ENCODE measurements at places on chromosomes 2 and 18.

- no peak for DNase-seq
Measured at GRCh38 chr18:62953663-62954062, 238.3 kb downstream of the PHLPP1 start.

DNA sequence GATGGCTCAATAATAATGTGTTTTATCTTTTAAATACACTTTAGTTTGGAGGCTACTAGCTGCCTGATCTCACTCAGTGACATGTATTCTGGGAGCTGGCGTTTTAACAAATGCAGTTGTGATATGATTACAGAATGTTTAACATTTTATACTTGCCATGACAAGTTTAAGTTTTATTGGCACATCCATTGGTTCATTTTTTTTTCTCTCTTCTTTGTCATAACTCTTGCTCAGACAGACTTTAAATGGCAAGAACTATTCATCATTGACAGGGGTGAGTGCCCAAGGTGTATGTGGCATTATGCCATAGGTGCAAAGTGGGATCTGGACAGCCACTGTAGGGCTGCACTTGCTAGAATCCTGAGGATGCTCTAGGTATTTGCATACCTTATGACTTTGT lies 72.1 kb upstream of the MYL1 start:
- no peak for DNase-seq

- DNase-seq = no peak
Measured at GRCh38 chr18:45666006-45666405, 50.7 kb downstream of the SLC14A2 start.

- DNase-seq = no peak
Measured at GRCh38 chr18:75269696-75270095, 59.1 kb downstream of the TSHZ1 start.

- DNase-seq = no peak
Measured at GRCh38 chr18:76875390-76876325, 53.3 kb downstream of the ZNF236 start.

GRCh38 chr2:208466151-208466919 lies 59.7 kb downstream of the PTH2R start:
- no peak for DNase-seq

DNA sequence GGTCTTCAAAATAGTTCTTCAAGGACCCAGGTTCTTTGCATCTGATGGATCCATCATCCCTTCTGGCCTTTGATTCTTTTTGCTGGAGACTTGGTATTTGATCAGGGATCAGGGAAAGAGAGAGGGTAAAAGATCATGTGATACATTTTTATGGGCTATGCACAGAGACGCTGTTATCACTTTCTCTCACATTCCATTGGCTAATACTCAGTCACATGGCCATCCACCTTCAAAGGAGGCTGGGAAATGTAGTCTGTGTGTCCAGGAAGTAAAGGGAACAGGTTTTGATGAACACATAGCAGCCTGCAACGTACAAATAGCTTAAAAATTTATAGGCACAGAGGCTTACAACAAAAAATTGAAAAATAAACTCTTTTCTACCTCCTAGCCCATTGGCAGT lies 629.6 kb upstream of the FANCL start:
- no peak for DNase-seq

- no peak for DNase-seq
Measured at GRCh38 chr2:127277028-127277427, 16.9 kb downstream of the ERCC3 start.

GRCh38 chr2:191113761-191114160 lies 37.0 kb downstream of the STAT4 start:
- no peak for DNase-seq

DNA sequence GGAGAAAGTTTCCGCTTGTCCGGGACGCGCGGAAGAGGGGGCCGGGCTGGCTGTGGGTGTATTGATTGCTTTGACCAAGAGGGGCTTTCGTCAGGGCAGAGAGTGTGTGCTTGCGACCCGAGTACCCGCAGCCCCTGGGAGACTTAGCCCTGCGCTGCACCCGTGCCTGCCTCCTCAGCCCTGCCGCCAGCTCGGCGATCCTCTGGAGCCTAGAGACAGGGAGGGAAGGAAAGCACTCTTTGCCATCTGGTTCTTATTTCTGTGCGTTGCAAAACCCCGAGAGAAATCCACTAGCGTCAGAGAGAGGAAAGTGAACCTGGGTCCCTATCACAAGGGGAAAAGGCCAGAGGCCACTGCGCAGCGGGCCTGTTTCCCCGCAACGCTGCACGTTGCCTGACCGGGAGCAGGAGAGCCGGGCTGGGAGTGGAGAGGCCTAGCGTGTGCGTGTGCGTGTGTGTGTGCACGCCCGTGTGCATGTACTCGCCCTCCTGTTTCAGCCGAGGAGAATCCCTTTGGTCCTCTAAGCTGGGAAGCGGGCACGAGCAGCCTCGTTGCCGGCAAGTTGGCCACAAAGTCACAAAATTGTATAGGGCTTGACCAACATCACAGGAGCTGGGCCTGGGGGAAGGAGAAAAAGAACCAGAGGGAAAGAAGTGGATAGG lies 1.7 kb downstream of the SIX3 start:
- DNase-seq = no peak

GRCh38 chr2:162018530-162018929 lies 55.5 kb downstream of the DPP4 start:
- DNase-seq = no peak

DNA sequence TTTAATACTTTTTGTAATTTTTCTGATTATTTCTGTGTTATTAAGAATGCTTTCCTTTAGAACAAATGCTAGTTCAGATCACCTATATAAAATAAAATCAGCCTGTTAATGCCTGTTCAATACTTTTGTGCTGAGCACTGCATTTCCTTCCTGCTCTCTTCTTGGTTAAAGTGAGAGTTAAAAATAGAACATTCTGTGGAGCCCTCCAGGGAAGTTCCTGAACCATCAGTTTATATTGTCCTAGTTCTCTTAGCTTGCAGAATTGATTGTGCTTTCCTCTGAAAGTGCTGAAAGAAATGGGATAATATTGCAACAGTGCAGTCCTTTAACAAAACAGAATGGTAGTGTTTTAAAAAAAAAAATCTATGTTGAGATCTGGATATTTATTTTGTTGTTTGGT lies 74.6 kb upstream of the UBXN4 start:
- DNase-seq = no peak

GRCh38 chr2:23384551-23385343 lies at the start of gene KLHL29:
Gene KLHL29, plus strand, starts transcription at chr2:23385179. Its CDS starts 177,018 bp downstream, at chr2:23562197.
- DNase-seq = peak; percentile 78

DNA sequence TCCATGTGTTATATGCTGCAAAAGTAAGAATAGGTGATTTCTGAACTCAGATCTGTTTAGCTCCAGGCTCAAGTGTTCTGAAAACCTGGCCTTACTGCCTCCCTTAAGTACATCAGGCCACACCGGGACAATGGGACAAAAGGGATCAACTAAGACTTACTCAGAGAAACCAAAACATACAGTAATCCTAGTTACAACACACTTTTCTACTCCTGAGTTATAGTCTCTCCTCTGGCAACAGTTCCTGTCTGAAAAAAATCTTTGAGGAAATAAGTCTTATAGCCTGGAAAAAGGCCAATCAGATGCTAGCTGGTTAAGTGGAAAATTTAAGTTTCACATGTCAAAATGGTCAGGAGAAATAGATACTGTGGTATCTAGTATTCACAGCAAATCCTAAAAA lies 5.6 kb downstream of the METTL5 start:
- no peak for DNase-seq

- DNase-seq = no peak
Measured at GRCh38 chr2:47008381-47009252, 93.0 kb upstream of the MCFD2 start.

DNA sequence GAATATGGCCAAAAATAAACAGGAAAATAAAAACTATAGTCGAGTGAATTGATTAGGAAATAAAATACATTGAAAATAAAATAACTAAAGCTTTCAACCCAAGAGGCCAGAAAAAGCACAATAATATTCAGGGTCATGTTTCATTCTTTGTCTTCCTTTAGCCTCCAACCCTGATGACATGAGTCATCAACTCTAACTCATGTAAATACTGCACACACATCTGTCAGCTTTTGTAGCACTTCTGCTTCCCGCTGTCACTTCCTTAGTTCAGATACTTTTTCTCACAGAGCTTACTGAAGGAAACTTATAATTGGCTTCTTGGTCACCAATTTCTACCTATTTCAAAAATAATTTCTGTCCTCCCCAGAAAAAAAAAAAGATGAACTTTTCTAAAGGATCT lies 112.8 kb downstream of the UPP2 start:
- no peak for DNase-seq

- no peak for DNase-seq
Measured at GRCh38 chr2:126752876-126753275, 96.9 kb downstream of the GYPC start.

- DNase-seq = no peak
Measured at GRCh38 chr2:114031605-114032505, 142.0 kb downstream of the ACTR3 start.

DNA sequence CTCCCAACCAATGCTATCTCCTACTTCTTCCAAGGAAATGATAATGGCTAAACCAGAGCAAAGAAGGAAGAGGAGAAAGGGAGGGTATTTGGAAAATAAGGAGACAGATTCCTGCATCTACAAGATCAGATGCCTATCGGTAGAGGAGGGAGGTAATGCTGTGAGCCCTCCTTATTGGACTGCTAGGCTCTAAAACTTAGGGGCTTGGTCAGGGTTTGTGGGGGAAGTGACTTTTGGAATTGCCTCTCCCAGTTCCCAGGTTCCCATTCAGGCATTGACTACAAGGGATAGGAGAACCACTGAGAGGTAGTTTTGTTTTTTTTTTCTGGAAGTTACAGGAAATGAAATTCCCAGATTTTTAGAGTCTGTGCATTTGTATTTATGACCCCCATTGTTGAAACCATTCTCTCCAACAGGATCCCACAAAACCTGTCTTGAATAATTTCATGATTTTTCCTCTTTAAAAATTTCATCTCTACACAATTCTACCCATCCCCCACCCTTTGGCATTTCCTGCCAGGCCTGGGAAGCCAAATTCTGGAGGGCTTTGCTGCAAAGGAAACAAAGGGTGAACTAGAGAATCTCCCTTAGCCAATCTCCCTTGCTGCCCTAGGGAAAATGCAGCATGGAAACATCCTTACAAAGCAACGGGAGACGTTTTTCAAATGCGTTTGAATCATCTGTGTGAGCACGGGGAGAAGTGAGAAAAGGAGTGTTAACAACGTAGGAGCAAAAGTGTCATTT lies 282.1 kb upstream of the EPAS1 start:
- no peak for DNase-seq

DNA sequence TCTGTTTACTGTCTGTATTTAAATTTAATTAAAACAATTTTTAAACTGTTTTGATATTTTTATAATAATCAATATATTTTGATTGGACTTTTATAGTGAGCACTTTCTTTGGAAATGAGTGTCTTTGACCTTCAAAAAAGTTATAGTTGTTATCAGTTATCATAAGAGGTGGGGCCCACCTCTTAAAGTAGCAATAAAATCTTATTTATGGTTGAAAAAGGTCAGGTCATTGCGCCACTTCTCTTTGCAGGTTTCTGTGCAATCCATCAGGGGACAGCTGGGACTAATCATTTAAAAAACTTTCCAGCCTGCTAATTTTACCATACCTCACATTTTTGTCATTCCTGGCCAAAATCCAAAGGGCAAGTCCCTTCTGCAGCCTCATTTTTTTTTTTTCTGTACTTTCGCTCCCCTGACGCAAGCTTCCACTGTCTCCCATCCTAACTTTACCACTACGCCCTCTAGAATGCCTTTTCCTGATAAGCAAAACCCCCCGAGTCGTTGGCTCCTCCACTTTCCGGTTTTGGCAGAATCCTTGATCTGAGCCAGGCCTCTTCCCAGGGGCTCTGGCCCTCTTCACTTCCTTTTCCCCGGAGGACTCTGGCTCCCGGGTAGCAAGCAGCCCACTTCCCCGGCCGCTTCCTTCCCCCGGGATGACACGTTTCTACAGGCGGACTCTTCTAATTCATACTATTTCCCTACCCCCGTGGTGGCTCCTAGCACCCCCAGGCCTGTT lies 1.1 kb upstream of the SEH1L start:
- no peak for DNase-seq

GRCh38 chr2:197838579-197838978 lies 34.2 kb downstream of the PLCL1 start:
- no peak for DNase-seq

- DNase-seq = no peak
Measured at GRCh38 chr2:8615576-8616281, 66.1 kb upstream of the ID2 start.

GRCh38 chr2:205386109-205386508 lies 296.2 kb upstream of the NRP2 start:
- no peak for DNase-seq

DNA sequence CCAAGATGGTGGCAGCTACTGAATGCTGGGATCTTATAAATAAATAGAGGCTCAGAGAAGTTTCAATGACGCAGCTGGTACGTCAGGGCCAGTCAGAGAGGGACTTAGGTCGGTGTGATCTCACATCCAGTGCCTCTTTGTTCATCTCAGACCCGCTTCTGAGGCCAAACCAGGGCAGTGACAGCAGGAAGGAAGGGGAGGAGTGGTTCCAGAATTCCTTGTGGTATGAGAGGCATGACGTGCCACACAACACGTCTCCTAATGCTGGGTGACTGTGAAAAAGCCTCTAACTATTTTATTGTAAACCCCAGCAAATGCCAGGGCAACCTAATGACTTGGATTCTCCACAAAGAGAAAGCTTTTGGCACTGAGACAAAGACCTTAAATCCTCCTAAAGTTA lies 423.3 kb downstream of the LPIN1 start:
- DNase-seq = no peak

- no peak for DNase-seq
Measured at GRCh38 chr2:64863097-64863820, 125.9 kb upstream of the SLC1A4 start.

DNA sequence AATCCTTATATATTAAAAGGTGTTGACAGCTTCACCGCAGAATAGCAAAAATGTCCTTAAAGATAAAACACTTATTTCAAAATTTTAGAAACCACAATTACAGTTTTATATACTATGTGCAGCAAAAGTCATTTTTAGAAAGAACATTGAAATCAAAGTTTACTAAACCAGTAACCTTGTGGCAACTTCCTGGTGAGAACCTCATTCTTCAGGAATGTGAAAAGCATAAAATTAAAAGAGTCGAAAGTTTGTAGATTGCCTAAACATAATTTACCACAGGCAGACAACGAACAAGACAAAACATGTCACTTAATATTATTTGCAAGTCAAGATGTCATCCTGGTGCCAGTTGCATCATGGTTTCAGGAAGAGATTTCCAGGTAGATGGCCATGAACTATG lies 108.3 kb upstream of the NRP2 start:
- no peak for DNase-seq

- DNase-seq = no peak
Measured at GRCh38 chr2:216554755-216555154, 56.1 kb downstream of the RPL37A start.

- no peak for DNase-seq
Measured at GRCh38 chr2:3462493-3463104, 56.7 kb downstream of the ADI1 start.

GRCh38 chr18:70288171-70288850 lies 534 bp upstream of the SOCS6 start:
- no peak for DNase-seq

Data from stimulated activated CD4-positive, alpha-beta T cell treated with anti-CD3 and anti-CD28 coated beads, Interleukin-2, amount 100 ng/mL, for 4 hours (primary cell).